NCI-H2081 (cell line): ENCODE measurements at places on chromosomes 2 and 18.

DNA sequence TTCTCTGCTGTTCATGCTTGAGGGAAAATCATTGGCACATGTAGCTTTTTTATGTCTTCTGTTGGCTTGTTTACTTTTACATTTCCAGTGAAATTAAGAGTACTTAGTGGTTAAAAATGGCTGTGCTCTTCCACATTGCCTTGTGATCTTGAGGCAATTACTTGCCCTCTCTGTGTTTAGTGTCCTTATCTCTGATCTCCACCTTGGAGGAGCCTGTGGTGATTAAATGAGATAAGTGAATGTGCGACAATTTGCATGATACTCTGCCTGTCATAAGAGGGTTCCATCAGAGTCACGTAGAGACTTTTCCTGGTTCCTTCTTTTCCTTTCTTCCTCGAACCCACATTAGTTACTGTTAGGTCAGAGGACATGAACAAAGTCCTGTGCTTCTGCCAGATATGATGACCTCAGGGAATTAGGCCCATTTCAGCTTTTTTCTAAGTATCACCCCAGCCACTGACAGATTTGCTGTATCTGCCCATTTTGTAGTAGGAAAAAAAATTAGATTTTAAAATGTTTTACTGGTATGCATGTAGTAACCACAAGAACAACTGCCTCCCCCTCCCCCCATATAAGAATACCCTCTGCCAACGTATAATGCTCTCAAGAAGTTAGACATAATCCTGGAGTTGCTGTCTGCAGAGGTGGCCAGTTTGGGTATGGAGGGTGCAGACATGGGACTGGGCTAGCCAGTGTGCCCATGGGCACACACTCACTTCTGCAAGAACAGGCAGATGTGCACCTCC is 51.9 kb downstream of the TET3 start:
- DNase-seq = no peak

DNA sequence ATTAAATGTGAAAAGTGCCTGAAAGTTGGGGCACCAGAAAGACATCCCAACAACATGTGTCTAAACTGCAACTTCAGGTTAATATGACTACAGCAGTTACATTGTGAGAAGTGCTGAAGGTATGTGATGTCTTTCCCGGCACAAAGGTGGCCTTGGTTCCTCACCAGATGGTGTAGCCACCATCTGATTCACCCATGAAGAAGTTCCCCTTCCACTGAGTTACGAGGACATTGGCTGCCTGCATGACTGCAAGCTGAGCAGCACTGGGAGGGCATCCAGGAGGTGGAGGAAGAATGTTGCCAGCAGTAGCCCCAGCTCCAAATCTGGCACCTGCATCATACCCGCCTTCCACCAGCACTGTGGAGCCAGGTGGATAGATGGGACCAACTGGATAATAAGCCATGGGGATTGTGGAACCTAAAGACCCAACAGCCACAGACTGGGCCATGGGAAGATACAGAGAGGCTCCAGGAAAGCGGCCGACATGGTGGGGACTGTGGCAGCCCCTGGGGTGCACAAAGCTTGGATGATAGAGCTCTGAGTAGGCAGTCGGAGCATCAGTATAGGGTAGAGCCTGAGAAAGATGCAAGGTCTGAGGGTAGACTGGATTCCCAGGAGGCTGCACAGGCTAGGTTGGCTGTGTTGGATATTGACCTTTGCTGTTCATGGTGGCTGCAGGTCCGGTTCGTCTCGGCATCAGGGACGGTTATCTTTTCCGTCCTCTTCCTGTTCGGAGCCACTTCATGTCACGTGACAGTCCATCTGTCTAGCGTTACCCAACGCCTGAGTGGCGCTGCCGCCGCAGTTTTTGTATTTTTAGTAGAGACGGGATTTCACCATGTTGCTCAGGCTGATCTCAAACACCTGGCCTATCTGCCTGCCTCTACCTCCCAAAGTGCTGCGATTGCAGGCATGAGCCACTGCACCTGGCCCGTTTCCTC is 36.9 kb downstream of the SUMO1 start:
- DNase-seq = no peak

- DNase-seq = no peak
Observed at GRCh38 chr2:217954971-217955740, 47.6 kb downstream of the TNS1 start.

- no peak for DNase-seq
Observed at GRCh38 chr2:180716186-180717180, 263.9 kb upstream of the UBE2E3 start.
